ENCODE measurements at places on chromosomes 5 and 9. TPM values are rescaled to one million over a fixed set of nuclear protein-coding genes. Genes with fewer than 3 reads are reported as not detected.
A peak's percentile ranks its signal among the peaks of the same experiment; 100 is the strongest.

- no peak for DNase-seq
Observed at GRCh38 chr5:91283899-91284298, 99.2 kb downstream of the ARRDC3 start.

The SLC34A3 gene
- total RNA-seq: not detected

DNA sequence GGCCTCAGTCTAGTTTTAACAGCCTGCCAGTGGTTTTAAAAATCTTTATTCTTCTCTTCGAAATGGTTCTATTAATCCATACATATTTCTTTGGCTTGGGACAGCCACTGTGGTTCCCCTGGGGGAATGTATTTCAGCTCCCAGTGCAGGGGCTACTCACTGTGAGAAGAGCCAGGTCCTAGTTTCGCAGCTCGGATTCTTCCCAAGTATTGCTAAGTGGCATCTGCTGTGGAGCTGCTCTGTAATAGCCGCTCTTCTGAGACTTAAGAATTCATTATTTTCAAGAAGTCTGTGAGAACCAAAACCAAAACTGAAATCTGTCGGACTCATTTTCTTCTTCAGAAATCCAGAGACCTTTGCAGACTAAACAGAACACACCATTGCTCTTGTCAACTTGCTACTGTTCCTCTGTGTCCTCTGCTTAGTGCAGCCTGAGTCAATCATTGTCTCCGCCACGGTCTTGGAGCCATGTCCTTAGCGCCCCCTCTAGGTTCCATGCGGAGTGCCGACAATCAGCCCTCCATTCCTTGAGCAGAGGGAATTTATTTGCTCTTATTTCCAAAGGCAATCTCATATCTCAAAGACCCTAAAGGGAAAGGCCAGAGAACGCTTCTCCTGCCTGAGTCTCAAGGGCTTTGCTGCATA, 478.2 kb downstream of the SPATA31D1 start:
- no peak for DNase-seq

DNA sequence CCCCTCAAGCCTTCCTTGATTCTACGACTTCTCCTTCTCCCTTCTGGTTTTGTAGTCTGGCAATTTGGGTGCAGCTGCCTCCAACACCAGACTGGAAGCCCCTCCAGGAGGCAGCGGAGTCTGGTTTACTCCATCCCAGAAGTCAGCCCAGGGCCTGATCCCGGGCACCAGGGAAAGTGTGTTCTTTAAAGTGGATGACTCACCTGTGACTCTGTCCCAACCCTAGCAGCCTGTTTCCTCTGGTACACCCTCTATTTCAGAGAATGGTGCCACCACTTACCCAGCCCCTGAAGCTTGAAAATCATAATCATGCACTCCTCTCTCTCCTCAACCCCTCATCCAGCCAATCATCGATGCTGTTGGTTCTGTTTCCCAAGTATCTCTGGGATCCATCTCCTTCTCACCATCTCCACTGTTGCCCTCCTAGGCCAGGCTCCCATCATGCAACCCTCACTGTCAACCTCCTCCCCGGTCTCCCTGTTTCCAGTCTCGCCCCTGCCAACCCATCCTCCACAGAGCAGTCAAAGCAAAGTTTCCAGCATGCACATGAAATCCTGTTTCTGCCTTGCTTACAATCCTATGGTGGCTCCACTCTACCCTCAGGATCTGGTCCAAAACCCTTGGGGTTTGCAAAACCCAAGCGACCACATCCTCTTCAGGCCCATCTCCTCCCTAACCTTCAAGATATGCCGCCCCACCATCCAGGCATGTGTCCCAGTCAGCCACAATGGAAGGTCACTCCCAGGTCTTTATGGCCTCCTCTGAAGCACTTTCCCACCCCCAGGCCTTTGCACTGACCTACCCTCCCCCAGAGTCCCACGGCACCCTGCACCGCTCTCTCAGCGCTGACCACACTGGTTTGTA, 10.5 kb downstream of the LHX6 start:
- peak; percentile 21 for DNase-seq

DNA sequence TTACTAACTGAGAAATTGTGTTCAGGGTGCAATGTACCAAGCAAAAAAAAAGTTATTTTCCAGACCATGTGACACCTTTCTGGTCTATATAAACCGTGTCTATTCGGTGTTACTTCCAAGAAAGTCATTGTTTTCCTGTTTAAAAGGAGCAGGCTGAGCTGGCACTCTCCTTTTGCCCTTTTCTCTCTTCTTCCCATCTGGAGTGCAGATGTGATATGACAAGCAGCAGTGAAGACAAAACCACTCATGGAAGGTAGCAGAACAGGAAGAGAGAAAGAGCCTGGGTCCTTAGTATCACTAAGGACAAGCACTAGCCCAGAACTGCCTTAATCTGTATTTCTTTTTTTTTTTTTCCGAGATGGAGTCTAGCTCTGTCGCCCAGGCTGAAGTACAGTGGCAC, 25.6 kb downstream of the LYRM7 start:
- no peak for DNase-seq

DNA sequence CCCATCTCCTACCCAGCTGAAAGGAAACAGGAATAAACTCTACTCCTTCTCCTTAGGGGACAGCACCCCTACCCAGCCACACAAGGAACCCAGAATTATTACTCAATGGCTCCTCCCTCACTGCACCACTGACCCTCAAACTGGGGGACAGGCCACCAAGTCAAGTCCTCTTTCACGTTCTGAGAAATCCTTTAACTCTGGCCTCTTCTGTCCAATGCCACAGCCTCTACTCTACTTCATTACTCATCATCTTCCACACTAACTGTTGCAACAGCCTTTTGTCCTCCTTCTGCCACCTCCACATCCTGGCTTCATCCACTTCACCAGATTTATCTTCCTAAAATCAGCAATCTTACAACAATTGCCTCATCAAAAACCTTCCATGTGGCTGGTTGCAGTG, 6.8 kb downstream of the TTC39B start:
- peak; percentile 58 for DNase-seq

The IL31RA gene
- total RNA-seq: 5.8 TPM

GRCh38 chr9:115157245-115157674, 39.3 kb upstream of the TNC start:
- DNase-seq: peak; percentile 77

- no peak for DNase-seq
Observed at GRCh38 chr9:86713970-86714369, 233.3 kb downstream of the GAS1 start.

DNA sequence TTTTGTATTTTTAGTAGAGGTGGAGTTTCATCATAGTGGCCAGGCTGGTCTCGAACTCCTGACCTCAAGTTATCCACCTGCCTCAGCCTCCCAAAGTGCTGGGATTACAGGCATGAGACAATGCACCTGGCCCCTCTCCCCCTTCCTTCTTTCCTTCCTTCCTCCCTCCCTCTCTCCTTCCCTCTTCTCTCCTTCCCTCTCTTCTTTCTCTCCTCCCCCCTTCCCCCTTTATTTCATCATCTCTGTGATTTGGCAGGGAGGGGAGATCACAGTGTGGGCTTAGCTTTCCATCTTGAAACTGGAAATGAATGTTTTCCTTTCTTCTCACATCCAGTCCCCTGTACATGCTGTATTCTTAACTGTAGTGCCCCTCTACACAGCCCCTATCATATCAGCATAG, 12.7 kb downstream of the RHOBTB3 start:
- no peak for DNase-seq

The CA9 gene
- not detected for total RNA-seq

The KIF4B gene
- not detected for total RNA-seq

DNA sequence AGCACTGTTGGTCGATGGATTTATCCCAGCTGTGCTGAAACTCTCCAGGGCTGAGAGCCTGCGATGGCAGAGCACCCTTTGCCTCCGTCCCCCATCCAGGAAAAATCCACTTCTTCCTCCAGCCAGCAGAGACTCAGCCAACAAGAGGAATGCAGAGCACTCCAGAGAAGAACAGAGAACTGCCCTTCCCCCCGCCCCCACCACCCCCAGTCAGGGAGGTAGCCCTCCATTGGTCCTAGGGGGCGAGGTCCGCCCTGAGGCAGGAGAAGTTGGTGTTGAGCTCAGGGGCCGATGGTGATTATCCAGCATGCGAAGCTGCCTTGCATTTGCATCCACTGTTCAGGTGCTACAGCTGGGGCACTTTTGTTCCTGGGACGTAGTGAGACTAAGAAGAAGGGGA, 9.0 kb downstream of the TLX3 start:
- DNase-seq: no peak

DNA sequence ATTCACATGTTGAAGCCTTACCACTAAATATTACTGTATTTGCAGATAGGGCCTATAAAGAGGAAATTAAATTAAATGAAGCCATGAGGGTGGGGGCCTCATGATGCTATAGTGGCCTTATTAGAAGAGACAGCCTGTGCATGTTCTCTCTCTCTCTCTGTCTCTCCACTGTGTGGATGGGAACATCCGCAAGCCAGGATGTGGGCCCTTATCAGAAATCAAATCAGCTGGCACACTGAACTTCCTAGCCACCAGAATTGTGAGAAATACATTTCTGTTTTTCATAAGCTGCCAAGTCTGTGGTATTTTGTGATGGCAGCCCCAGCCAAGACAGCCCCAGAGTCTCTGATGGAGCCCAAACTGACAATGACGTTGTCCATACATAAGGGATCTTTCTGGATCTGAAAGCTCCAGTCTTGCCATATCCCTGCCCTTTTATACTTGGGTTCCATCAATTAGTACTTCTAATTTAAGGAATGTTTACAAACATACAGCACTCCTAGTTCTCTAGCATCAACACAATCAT, 300.5 kb upstream of the ATP10B start:
- no peak for DNase-seq
